ENCODE measurements at places on chromosomes 12 and 14. TPM values are rescaled to one million over a fixed set of nuclear protein-coding genes. Genes with fewer than 3 reads are reported as not detected.
A peak's percentile ranks its signal among the peaks of the same experiment; 100 is the strongest.

GRCh38 chr14:99850709-99851108 is 57.5 kb downstream of the EML1 start:
- no peak overlapping the region for H3K4me3 ChIP-seq
- no peaks in the 10 kb centered on the region for H3K36me3 ChIP-seq
- H3K4me1 ChIP-seq: no peaks in the 10 kb centered on the region

DNA sequence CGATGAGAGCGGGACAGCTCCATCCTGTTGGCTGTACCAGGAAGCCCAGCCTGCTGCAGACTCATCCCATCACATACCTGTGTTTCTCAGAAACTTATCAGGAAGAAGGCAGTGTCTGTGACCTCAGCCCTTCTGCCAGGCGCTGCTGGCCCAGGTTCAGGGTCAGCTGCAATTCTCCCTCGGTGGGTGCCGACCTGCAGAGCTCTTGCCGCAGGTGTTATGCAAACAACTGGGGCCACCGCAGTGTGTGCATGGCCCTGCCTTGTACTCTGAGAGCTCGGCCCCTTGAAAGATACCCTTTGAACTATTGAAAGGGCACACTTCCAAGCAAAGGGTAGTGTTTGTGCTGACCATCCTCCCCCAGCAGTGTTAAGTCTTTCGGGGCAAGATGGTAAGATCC is 322.2 kb upstream of the DIO3 start:
- no peak overlapping the region for H3K27ac ChIP-seq
- no peaks in the 10 kb centered on the region for H3K4me1 ChIP-seq
- H3K27me3 ChIP-seq: no peaks in the 10 kb centered on the region
- no peak for DNase-seq
- H3K4me3 ChIP-seq: no peak overlapping the region

DNA sequence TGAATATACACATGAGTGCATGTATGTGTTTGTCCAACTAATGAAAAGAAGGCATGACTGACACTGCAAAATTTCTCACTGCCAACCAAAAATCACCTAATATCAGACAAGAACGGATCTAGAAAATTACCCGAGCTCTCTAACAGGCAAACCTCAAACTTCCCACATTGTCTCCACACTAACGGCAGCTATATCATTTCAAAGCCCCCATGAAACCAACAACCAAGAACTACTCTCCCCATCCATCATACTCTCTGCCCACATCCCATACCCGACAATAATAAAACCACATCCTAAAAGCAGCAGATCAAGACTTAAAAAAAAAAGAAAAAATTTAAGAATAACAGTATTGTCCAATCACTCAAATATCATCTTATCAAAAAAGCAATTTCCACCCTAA is 227.1 kb downstream of the CEP128 start:
- H3K36me3 ChIP-seq: no peaks in the 10 kb centered on the region
- no peaks in the 10 kb centered on the region for H3K27me3 ChIP-seq
- no peak overlapping the region for H3K27ac ChIP-seq
- DNase-seq: no peak
- no peak overlapping the region for H3K4me3 ChIP-seq
- peaks cover 4% of the 10 kb centered on the region for H3K4me1 ChIP-seq

- H3K27me3 ChIP-seq: peaks cover 9% of the 10 kb centered on the region
- no peaks in the 10 kb centered on the region for H3K36me3 ChIP-seq
- no peak overlapping the region for H3K27ac ChIP-seq
- DNase-seq: no peak
Observed at GRCh38 chr14:93645200-93645599, 143.1 kb downstream of the PRIMA1 start.

GRCh38 chr12:109523071-109523470 is 45.6 kb downstream of the UBE3B start:
- peaks cover 19% of the 10 kb centered on the region for H3K36me3 ChIP-seq
- no peak overlapping the region for H3K27ac ChIP-seq
- H3K4me3 ChIP-seq: no peak overlapping the region
- DNase-seq: no peak
- no peaks in the 10 kb centered on the region for H3K4me1 ChIP-seq

DNA sequence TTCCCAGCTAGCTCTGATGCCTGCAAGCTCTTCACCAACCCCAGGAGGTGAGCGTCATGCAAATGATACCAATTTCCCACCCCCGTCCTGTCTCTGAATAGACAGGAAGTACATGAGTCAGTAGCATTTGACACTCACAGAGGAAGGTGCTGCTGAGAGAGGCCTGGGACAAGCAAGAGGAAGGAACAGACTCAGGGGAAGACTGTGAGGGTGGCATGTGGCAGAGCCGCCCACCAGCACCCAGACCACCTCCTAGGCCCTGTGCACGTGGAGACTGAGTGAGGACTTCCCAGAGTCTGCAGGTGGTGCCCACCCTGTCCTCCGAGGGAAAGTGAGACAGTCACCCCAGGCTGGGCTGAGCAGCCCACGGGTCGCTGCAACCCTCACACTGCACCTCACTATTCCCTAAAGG is 199.5 kb upstream of the SFSWAP start:
- no peak overlapping the region for H3K4me3 ChIP-seq
- H3K27ac ChIP-seq: peak overlapping the region; percentile 64
- H3K27me3 ChIP-seq: no peaks in the 10 kb centered on the region

DNA sequence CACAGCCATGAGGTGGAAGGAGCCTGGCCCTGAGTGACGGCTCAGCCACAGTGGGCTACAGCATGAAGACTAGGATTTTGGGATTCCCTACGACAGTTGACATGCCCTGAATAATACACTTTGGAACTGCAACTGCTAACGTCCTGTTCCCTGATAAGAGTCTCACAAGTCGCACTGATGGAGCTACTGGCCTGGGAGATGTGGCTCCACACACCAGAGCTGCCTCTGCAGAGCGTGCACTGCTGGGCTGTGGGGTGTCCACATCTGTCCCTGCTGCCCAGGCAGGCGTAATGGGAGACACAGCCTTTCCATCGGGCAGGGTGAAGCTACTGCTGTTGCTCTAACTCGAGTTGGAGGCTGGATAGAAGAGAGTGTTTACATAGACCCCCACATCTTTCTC is 42.7 kb upstream of the RASSF3 start:
- peaks cover 10% of the 10 kb centered on the region for H3K4me1 ChIP-seq
- no peak overlapping the region for H3K27ac ChIP-seq
- no peaks in the 10 kb centered on the region for H3K36me3 ChIP-seq
- H3K27me3 ChIP-seq: peaks cover 7% of the 10 kb centered on the region

GRCh38 chr12:113764661-113765060 is 201.5 kb downstream of the RBM19 start:
- no peaks in the 10 kb centered on the region for H3K36me3 ChIP-seq
- no peak overlapping the region for H3K27ac ChIP-seq
- no peaks in the 10 kb centered on the region for H3K4me1 ChIP-seq
- no peak overlapping the region for H3K4me3 ChIP-seq
- peaks cover 3% of the 10 kb centered on the region for H3K27me3 ChIP-seq
- no peak for DNase-seq

GRCh38 chr14:65972346-65972870 is 513.8 kb upstream of the CCDC196 start:
- no peak overlapping the region for H3K27ac ChIP-seq
- H3K4me3 ChIP-seq: no peak overlapping the region
- peaks cover 30% of the 10 kb centered on the region for H3K27me3 ChIP-seq

- H3K4me1 ChIP-seq: no peaks in the 10 kb centered on the region
- H3K36me3 ChIP-seq: no peaks in the 10 kb centered on the region
- peaks cover 23% of the 10 kb centered on the region for H3K27me3 ChIP-seq
- H3K27ac ChIP-seq: no peak overlapping the region
- no peak for DNase-seq
- no peak overlapping the region for H3K4me3 ChIP-seq
Observed at GRCh38 chr12:118982984-118983761, 1.8 kb downstream of the SRRM4 start.

DNA sequence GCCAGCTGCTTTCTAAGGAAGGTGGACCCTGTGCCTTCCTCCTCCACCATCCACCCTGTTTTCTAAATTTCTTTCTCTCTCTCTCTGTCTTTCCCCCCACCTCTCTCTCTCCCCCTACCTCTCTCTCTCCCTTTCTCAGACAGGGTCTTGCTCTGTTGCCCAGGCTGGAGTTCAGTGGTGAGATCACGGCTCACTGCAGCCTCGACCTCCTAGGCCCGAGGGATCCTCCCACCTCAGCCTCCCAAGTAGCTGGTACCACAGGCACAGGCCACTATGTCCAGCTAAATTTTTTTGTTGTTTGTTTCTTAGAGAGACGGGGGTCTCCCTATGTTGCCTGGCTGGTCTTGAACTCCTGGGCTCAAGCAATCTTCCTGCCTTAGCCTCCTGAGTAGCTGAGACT is 59.8 kb upstream of the STON2 start:
- H3K4me3 ChIP-seq: no peak overlapping the region
- no peak overlapping the region for H3K27ac ChIP-seq
- H3K4me1 ChIP-seq: peaks cover 3% of the 10 kb centered on the region
- H3K36me3 ChIP-seq: no peaks in the 10 kb centered on the region

- no peak overlapping the region for H3K4me3 ChIP-seq
- peak; percentile 84 for DNase-seq
- H3K27me3 ChIP-seq: peaks cover 18% of the 10 kb centered on the region
- no peaks in the 10 kb centered on the region for H3K4me1 ChIP-seq
Observed at GRCh38 chr12:95918194-95918993, 24.0 kb downstream of the CCDC38 start.

DNA sequence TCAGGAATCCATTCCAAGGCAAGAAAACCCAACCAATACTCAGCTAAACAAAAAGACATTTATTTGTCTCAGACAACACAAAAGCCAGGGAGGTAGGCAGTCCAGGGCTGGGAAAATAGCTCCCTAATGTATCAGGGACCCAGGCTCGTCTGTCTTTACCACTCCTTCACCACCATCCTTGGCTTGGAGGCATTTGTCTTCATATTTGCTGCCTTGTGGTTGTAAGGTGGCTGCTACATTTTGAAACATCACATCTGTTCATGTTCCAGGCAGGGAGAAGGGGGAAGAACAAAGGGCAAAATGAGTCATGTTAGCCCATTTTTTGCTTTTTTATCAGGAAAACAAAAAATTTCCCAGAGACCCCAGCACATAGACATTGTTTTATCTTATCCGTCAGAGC is 44.8 kb upstream of the PCED1B start:
- H3K27ac ChIP-seq: no peak overlapping the region
- H3K36me3 ChIP-seq: no peaks in the 10 kb centered on the region
- peaks cover 12% of the 10 kb centered on the region for H3K4me1 ChIP-seq
- no peak for DNase-seq
- H3K27me3 ChIP-seq: peaks cover 2% of the 10 kb centered on the region
- H3K4me3 ChIP-seq: no peak overlapping the region

- no peak overlapping the region for H3K27ac ChIP-seq
- H3K27me3 ChIP-seq: peaks cover 2% of the 10 kb centered on the region
- H3K4me3 ChIP-seq: no peak overlapping the region
- no peak for DNase-seq
- peaks cover 2% of the 10 kb centered on the region for H3K36me3 ChIP-seq
- peaks cover 2% of the 10 kb centered on the region for H3K4me1 ChIP-seq
Observed at GRCh38 chr14:96274543-96274942, 18.5 kb downstream of the BDKRB1 start.

DNA sequence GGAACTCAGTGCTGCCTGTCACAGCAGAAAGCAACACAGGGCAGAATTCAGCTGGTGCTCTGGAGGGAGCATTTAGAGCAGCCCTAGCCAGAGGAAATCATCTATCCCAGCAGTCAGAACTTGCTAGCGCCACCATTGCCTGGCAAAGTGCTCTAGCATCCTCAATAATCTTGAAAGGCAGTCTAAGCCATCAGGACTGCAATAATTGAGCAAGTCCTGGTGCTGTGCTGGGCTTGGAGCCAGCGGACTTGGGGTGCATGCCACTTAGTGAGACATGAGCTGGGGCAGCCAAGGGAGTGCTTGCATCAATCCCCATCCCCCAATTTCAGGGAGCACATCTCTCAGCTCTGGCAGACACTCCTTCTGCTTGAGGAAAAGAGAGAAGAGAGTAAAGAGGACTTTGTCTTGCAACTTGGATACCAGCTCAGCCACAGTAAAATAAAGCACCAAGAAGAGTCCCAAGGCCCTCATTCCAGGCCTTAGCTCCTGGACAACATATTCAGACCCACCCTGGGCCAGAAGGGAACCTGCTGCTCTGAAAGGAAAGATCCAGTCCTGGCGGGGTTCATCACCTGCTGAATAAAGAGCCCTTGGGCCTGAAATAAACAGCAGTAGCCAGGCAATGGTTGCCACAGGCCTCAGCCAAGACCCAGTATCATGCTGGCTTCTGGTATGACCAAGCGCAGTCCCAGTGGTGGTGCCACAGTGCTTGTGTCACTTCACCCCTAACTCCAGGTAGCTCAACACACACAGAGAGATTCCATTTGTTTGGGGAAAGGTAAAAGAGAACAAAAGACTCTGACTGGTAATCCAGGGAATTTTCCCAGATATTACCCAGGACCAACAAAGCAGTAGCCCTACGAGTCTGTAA is 44.5 kb upstream of the ZDHHC17 start:
- H3K4me1 ChIP-seq: no peaks in the 10 kb centered on the region
- no peak overlapping the region for H3K27ac ChIP-seq
- no peak overlapping the region for H3K4me3 ChIP-seq
- no peaks in the 10 kb centered on the region for H3K36me3 ChIP-seq

- no peak for DNase-seq
- no peak overlapping the region for H3K27ac ChIP-seq
- no peak overlapping the region for H3K4me3 ChIP-seq
- H3K27me3 ChIP-seq: no peaks in the 10 kb centered on the region
Observed at GRCh38 chr14:80754696-80755095, 186.8 kb downstream of the CEP128 start.

DNA sequence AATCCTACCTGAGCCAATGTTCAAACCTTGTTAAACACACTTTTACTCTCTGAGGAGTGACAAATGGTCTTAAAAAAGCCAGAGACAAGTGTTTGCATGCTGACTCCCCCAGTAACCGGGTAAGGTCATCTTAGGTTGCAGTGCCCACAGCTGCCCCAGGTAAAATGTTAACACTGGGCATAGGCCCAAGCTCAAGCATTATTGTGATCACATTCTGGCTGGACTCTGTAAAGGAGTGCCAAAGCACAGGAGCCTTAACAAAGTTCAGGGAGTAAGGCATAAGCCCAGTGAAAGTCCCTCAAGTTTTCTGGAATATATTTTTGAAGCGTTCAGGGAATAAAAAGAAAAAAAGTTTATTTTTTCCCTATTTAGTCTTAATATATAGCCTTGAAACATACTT is 8.6 kb downstream of the EDDM3A start:
- no peak for DNase-seq
- no peaks in the 10 kb centered on the region for H3K36me3 ChIP-seq
- H3K27ac ChIP-seq: no peak overlapping the region
- no peaks in the 10 kb centered on the region for H3K4me1 ChIP-seq
- H3K27me3 ChIP-seq: no peaks in the 10 kb centered on the region
- H3K4me3 ChIP-seq: no peak overlapping the region

GRCh38 chr12:91954326-91954725 is 191.3 kb downstream of the BTG1 start:
- no peak overlapping the region for H3K27ac ChIP-seq
- H3K36me3 ChIP-seq: no peaks in the 10 kb centered on the region
- H3K4me3 ChIP-seq: no peak overlapping the region
- H3K4me1 ChIP-seq: no peaks in the 10 kb centered on the region
- no peak for DNase-seq
- H3K27me3 ChIP-seq: no peaks in the 10 kb centered on the region

Gene PZP
- not detected for total RNA-seq

Gene MSI1
- total RNA-seq: 0.79 TPM

Gene KRT7
- total RNA-seq: 12.3 TPM

Gene BEGAIN
- 3.0 TPM for total RNA-seq

Gene CGRRF1
- total RNA-seq: 7.8 TPM

Gene DDX55
- 72.0 TPM for total RNA-seq

Gene TSHR
- total RNA-seq: not detected

Gene SMOC1
- not detected for total RNA-seq

Gene INSM2
- not detected for total RNA-seq

Gene PPP2R5E
- total RNA-seq: 45.7 TPM

Gene TC2N
- total RNA-seq: 18.6 TPM

All from activated CD4-positive, alpha-beta T cell treated with anti-CD3 and anti-CD28 coated beads, Interleukin-2, amount 10 ng/mL, durations not matched to agents 24 days and 14 days (primary cell).